Dermis blood vessel endothelial cell (primary cell): ENCODE measurements at places on chromosomes 13 and 19.
A peak's percentile ranks its signal among the peaks of the same experiment; 100 is the strongest.

- peak; percentile 71 for DNase-seq
These were observed 69.8 kb downstream of the KCNRG start for GRCh38 chr13:50085063-50085462.

GRCh38 chr13:26440111-26440510 lies 117.4 kb upstream of the WASF3 start:
- DNase-seq, result no peak

GRCh38 chr19:12481781-12482508 lies 2.7 kb downstream of the ZNF709 start:
- no peak for DNase-seq

GRCh38 chr13:71320452-71320851 lies 546.6 kb downstream of the DACH1 start:
- peak; percentile 62 for DNase-seq

- DNase-seq, result no peak
These were observed 68.2 kb downstream of the CACNA1A start for GRCh38 chr19:13437919-13438618.

DNA sequence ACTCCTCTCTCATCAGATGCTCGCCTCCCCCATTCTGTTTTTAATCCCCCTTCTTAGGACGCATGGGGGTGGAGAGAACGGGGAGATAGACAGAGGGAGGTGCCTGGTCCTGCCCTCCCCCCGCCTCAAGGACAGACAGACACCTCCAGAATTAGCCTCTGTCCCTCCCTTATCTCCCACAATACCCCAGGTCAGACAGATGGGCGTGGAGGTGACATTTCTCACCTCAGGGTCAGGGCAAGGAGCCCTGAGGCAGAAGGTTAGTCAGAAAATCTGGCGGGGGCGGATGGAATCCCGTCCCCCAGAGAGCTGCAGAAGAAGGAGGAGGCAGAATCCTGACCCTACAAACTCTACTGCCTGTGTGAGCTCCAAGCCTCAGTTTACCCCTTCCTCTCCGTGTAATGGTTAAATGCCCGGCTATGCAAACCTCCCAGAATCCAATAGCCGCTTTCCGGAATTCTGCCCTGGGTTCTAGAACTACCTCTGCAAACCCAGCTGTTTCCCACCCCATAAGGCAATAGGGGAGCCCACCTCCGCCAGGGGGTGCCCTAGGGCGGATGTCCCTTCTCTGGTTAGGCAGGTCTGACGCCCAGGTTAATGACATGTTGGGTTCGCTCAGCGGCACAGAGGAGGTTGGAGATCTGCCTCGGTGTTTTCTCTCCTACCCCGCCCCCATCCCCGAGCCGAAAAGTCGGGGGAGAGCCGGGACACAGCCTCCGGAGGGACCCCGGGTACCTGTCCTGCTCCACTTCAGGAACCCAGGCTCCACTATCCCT lies 900 bp downstream of the PPP1R13L start:
- DNase-seq, result peak; percentile 76

DNA sequence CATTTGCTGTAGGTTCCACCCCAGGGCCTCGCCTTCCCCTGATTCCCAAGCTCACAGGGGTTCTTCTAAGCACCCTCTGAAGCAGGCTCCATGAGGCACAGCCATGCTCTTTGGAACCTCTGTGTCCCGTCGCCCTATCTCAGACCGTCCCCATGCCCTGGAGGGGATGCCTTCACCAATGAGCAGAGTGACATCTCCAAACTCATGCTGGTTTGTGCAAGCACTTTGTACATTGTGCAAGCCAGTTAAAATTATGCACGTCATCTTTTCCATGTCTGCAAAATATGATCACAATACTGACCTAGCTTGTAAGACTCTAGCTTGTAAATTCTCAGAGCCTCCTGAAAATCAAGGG lies 46.5 kb upstream of the RAP2A start:
- no peak for DNase-seq

- no peak for DNase-seq
These were observed 8.3 kb upstream of the PNMA8B start for GRCh38 chr19:46503848-46504453.
